ENCODE measurements at places on chromosomes 2 and 18. TPM values are rescaled to one million over a fixed set of nuclear protein-coding genes. Genes with fewer than 3 reads are reported as not detected.

POMC gene
- 1.3 TPM for total RNA-seq

C1GALT1C1L gene
- total RNA-seq, result 0.31 TPM

APOB gene
- total RNA-seq, result under 0.01 TPM

REV1 gene
- total RNA-seq, result 31.3 TPM

LRRC30 gene
- not detected for total RNA-seq

NIFK gene
- total RNA-seq, result 30.9 TPM

GALNT14 gene
- 0.26 TPM for total RNA-seq

GPAT2 gene
- total RNA-seq, result 5.8 TPM

KIDINS220 gene
- 71.1 TPM for total RNA-seq

ST6GAL2 gene
- total RNA-seq, result not detected

SLC23A3 gene
- total RNA-seq, result 1.6 TPM

MSGN1 gene
- total RNA-seq, result not detected

SNTG2 gene
- total RNA-seq, result not detected

ELOA2 gene
- not detected for total RNA-seq

ASB18 gene
- not detected for total RNA-seq

IL36RN gene
- not detected for total RNA-seq

TUBB8B gene
- not detected for total RNA-seq

ILKAP gene
- 24.1 TPM for total RNA-seq

LRPPRC gene
- 47.7 TPM for total RNA-seq

RAX gene
- total RNA-seq, result not detected

GATA6 gene
- total RNA-seq, result 29.3 TPM

UGT1A4 gene
- not detected for total RNA-seq

IL1RN gene
- not detected for total RNA-seq

NGEF gene
- 14.9 TPM for total RNA-seq

Measured in aortic smooth muscle cell (primary cell).